ENCODE measurements at places on chromosomes 7 and 10.

DNA sequence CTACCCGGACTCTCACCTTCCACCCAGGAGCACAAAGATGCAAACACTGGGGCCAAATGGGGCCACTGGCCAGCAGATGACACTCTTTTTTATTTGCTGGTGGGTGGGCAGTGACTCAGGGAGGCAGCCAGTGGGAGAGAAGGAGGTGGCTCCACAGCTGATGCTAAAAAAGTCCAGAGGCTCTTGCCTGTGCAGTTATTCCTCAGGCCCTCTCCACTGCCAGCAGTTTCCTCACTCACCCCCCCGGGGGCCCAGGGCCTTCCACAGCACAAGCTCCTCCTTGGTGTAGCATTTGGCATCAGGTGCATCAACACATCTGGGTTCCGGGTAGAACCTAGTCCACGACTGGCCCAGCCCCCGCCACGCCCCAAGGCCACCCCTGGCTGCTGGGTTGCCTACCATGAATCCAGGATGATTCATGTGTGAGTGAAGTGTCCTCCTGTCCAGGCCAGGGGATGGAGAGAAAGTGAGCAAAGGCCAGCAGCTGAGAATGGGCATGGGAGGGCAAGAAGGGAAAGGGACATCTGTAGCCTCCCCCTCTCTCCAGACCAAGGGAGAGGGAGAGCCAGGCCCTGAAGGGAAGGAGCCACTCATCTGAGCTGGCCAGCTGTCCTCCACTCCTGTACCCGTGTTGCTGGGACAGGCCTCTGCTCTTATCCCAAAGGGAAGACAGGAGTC lies 1.7 kb upstream of the KCNH2 start:
- DNase-seq = no peak

DNA sequence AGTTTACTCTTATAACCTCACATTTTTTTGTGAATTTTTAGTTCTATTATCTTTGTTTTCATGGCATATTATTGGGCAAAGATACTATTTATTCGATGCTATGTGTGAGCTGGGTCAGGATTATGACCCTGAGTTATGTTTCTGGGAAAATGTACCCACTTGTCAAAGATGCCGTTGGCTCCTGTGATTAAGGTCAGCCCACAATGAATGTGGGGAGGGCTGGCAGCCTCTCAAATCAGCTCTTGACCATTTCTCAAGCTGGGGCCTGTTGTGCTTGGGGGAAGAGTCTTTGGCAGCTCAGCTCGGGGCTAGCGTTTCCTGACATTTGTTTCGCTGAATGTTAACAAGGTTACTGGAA lies 97.5 kb downstream of the TCF7L2 start:
- no peak for DNase-seq

GRCh38 chr10:56537984-56538383 lies 176.9 kb upstream of the ZWINT start:
- DNase-seq = no peak

DNA sequence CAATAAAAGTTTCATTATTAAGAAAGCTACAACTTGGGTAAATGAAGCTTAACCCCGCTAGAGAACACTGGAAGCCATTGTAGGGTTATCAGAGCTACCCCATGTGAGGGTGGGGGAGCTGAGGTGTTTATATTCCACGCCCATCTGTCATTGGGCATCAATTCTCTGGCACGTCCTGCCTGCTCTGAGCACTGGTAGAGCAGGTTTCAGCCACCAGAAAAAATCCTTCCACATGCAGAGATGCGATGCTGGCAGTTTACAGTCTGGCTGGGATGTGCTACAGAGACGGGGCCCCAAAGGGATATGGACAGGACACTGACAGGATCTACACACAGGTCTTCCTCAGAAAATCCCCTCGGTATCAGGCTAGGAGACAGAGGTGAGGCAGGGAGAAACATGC lies 15.9 kb upstream of the RAPGEF5 start:
- no peak for DNase-seq

DNA sequence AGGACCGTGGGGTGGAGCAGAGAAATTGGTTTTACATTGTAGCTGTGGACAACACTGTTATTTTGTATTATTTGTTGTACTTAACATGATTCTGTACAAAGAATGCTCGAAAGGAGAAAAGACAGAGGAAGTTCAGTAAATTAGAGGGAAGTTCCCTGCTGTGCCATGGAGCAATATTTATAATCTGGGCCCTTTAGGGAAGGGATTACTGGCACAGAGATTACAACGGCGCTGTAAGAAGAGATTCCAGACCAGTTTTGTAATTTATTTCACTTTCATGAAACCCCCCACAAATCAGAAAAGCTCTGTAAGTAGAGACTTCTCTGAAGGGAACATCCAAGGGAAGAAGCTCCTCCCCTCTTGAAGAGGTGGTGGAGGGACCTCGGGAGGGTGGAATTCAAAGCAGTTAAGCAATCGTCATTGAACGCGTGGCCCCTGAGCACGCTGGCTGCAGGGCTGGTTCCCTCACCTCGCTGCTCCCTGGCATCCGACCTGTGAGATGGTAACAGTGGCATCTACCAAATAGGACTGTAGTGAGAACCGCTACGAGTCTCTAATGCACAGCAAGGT lies 113.5 kb downstream of the KLF6 start:
- no peak for DNase-seq

DNA sequence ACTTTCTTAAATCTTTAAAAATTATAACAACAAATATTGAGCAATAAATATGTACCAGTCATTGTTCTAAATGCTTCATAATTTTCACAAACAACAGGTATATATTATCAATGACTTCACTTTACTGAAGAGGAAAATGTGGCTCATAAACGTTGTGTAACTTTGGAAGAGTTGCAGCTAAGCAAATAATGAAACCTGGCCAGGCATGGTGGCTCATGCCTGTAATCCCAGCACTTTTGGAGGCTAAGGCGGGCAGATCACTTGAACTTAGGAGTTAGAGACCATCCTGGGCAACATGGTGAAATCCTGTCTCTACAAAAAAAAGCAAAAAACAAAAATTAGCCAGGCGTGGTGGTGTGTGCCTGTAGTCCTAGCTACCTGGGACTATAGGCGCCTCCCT lies 71.9 kb upstream of the AMPH start:
- DNase-seq = no peak

DNA sequence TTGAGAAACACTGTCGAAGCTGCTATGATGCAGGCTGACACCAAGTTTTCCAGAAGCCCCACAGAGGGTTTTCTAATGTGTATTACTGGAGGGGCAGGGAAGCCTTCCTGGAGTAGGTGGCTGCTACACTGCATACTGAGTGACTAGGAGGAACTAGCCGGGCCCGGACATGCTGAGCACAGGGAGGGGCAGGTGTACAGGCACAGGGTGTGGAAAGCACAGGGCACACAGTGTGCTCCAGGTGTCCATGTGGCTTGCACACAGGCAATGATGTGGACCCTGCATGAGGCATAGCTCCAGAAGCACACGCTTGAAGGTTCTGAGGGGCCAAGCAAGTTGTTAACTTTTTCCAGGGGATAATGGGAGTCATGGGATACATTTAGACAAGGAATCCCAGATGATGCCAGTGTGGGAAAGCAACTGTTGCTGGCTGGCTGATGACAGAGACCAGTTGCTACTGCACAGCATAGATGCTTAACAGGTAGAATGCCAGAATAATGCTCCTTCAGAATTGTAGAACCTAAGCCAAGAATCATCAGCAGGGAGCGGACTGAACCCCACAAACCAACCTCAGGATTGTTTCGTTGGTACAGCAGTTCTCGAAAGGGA lies 14.6 kb downstream of the DHX32 start:
- DNase-seq = no peak

GRCh38 chr10:112832361-112832878 lies 117.6 kb upstream of the TCF7L2 start:
- no peak for DNase-seq

- no peak for DNase-seq
Measured at GRCh38 chr7:131816391-131817007, 260.1 kb upstream of the PODXL start.

GRCh38 chr7:29167721-29168120 lies 21.4 kb upstream of the CPVL start:
- DNase-seq = no peak

- no peak for DNase-seq
Measured at GRCh38 chr7:90173127-90173844, 19.0 kb downstream of the STEAP1 start.

- DNase-seq = no peak
Measured at GRCh38 chr7:55895021-55895420, 7.8 kb downstream of the ZNF713 start.

DNA sequence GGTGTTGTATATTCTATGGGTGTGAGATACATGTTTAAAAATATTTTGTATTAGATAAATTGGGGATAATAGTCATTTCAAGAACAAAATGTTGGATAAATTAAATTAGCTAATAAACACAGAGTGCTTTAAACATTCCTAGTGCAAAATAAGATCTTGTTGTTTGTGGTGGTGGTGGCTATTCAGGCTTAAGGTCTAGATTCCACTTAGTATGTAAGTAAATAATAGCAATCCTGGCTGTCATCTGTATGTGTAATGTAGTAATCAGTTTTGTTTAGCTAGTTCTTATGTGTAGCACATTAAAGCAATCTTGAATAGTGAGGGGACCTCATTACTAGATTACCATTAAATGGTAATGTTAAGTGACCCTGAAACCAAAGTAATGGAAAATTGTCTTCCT lies 48.7 kb downstream of the KAT6B start:
- no peak for DNase-seq

GRCh38 chr10:15210521-15210920 lies 42.0 kb upstream of the NMT2 start:
- DNase-seq = no peak

GRCh38 chr10:86967481-86967941 lies 771 bp upstream of the ADIRF start:
- no peak for DNase-seq

DNA sequence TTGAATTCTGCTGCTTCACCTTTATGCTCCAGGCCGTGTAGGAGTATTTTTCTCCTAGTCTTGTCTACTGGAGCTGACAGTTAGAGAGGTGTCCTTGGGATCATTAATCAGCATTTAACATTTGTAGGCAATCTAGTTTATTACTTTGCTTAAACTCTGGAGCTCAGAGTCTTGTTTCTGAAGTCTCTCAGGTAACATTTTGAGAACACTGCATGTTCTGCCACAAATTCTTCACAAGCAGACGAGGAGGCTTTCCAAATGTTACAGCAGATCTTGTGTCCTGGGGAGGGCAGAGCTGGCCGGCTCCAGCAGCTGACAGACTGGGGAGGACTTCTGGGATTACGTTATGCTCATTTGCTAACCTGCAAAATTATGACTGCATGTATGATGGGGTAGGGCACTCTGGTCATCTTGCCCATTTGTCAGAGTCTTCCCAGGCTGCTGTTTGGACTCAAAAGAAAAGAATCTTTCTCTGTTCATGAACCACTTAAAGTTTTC lies 50.5 kb downstream of the GALNT17 start:
- DNase-seq = no peak

DNA sequence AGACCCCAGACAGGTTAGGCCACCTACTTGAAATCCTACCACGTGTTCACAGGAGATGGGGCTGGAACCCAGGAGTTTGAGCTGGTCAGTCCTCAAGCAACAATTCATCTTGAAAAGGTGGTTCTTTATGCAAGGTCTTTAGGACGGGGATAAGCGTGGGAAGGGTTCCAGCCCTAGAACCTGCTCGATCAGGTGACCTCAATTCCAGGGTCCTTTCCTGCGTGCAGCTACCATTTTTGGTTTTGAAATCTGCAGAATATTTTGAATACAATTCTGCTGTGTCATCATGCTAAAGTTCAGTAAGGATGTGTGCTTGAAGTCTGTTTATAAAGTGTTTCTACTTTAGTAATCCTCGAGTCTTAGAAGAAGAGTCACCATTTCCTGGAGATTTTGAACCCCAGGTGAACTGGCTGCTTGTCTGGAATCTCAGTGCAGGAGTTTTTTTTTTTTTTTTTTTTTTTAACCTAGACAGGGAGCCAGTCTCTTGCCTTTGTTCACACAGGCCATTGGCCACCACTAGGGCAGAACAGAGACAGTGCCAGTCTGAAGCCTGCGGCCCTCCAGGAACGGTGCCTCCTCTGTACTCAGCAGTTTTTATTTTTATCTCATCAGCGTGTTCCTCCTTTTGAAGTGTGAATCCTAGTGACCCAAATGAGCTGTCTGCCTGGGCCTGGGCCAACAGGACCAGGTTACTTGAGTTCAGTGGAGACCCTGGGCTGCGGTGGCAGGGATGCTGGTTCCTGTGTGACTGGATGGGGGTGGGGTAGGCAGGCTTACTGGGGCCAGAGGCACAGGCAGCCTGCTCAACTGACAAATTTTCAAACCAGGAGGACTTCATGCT lies 54.6 kb downstream of the EEPD1 start:
- no peak for DNase-seq

- DNase-seq = no peak
Measured at GRCh38 chr10:59538623-59539022, 171.0 kb downstream of the SLC16A9 start.

DNA sequence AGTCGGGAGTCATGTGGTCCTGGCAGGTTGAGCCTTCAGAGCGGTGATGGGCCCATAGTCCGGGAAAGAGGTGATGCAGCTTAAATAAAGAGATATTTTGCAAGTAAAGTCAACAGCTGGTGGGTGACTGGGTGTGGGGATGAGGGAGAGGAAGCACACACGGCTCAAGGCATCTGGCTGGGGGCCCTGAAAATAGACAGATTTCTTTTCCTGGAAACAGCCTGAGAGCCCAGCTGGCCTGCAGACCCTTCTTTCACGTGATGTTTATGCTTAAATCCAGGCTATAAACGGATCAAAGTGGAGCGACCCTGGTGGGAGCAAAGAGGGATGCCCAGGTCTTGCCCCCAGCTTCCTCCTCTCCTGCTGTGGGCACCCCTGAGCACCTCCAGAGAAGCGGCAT lies 149.1 kb downstream of the TEX36 start:
- DNase-seq = no peak

- DNase-seq = no peak
Measured at GRCh38 chr7:148719753-148720152, 21.1 kb downstream of the CUL1 start.

- DNase-seq = no peak
Measured at GRCh38 chr7:141356161-141356560, 195.0 kb upstream of the AGK start.

DNA sequence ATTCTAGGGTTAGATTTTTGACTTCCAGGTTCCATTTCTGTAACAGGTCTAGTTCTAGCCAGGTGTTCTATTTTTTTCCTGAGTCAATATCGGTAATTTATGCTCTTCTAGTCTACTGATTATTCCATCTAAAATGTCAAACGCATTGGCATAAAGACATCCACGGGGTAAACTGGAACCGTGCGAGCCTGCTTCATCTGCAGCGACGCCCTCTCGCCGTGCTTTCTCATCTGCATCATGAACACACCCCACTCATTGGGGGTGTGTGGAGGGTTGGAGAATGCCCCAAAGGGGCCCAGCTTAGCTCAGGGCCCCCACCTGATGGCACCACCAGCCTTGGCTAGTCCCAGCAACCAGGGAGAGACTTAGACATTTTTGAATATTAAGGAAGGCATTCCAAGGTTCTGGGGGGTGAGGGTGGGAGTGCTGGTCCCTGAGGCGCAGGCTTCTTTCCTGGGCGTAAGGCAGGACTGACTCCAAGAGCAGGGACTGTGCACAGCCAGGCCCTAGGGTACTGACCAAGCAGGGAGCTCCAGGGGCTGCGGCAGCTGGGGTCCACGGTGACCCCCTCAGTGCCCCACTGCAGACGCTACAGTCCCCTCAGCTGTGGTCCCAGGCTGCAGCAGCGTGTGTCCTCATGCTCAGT lies 12.9 kb upstream of the CRYGN start:
- DNase-seq = no peak

All from esophagus squamous epithelium (tissue), 5 donors.